Midbrain (tissue), 1 donor: ENCODE measurements at places on chromosomes 12 and 14.
A peak's percentile ranks its signal among the peaks of the same experiment; 100 is the strongest.

DNA sequence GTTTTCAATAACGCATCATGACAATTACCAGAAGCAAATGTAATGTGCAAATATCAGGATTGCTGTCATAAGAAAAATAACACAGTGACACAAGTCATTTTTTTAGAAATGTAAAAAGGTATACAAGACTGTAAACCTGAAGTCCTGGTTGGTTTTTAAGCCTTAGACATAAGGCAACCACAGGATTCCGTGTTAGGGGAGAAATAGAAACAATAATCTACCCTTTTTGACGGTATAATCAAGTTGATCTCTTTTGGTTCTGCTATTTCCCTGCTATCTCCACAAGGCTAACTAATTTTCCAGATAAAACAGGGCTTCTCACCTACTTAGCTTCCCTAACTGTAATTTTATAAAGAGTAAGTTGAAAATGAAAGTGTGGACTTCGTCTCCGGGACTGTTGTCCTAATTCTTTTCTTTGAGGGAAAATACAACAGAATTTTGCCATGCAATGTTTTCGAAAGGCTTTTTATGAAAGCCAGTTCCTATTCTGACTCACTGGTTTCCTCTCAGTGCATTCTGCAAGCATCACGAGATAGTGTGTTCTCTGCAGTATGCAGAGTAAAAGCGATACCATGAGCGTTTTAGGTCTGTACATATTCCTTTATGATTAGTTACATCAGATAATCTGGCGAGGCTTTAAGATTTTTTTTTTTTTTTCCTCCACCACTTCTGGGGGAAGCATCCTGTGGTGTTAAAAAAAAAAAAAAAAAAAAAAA, 10.6 kb downstream of the MYO1H start:
- DNase-seq, result no peak

GRCh38 chr14:64801800-64802199, 77.9 kb downstream of the SPTB start:
- DNase-seq, result peak; percentile 10

DNA sequence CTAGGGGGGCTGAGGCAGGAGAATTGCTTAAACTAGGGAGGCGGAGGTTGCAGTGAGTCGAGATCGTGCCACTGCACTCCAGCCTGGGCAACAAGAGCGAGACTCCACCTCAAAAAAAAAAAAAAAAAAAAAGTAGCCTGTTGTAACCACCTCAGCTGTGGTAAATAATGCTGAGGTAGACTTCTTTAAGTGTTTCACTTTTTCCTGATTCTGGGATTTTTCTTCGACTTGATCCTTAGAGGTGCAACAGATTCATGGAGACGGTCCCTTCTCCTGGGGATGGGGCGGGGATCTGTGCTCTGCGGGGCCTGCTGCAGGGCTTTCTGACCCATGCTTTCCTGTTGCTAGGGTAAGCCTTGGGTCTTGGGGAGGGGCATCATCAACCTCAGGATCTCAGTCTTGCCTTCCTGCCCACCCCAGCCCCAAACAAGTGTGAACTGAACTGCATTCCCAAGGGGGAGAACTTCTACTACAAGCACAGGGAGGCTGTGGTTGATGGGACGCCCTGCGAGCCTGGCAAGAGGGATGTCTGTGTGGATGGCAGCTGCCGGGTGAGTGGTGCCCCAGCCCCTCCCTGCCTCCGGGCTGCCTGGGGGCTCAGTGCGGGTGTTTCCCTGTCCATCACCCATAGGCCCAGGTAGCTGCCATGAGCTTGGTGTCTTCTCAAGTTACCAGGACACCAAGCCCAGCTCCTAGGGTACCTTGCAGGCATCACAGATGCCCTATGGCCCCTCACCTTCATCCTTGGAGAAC, 12.4 kb downstream of the PAPLN start:
- no peak for DNase-seq

- peak; percentile 10 for DNase-seq
These were observed 43.3 kb upstream of the DHRS4 start for GRCh38 chr14:23910101-23910875.

DNA sequence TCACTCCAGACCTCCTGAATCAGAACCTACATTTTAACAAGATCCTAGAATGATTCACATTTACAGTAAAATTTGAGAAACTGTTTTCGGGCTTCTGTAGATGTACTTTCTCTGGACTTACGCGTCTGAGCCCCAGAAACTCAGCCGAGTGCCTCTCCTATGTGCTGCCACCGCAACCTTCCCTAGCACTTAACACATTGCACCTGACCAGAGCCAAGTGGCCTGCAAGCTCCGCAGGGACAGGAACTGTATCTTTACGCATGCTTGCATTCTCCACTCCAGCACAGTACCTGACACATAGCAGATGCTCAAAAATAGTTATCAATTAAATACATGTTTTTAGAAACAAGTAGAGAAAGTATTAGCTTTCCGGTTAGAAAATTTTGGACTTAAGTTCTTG, 1.2 kb downstream of the SMCO2 start:
- DNase-seq, result no peak

GRCh38 chr12:126362493-126362892, 1297.3 kb downstream of the AACS start:
- no peak for DNase-seq

- DNase-seq, result no peak
These were observed 611.2 kb downstream of the RPS29 start for GRCh38 chr14:48974994-48975393.

- no peak for DNase-seq
These were observed 85.1 kb upstream of the AMIGO2 start for GRCh38 chr12:47164724-47165439.

DNA sequence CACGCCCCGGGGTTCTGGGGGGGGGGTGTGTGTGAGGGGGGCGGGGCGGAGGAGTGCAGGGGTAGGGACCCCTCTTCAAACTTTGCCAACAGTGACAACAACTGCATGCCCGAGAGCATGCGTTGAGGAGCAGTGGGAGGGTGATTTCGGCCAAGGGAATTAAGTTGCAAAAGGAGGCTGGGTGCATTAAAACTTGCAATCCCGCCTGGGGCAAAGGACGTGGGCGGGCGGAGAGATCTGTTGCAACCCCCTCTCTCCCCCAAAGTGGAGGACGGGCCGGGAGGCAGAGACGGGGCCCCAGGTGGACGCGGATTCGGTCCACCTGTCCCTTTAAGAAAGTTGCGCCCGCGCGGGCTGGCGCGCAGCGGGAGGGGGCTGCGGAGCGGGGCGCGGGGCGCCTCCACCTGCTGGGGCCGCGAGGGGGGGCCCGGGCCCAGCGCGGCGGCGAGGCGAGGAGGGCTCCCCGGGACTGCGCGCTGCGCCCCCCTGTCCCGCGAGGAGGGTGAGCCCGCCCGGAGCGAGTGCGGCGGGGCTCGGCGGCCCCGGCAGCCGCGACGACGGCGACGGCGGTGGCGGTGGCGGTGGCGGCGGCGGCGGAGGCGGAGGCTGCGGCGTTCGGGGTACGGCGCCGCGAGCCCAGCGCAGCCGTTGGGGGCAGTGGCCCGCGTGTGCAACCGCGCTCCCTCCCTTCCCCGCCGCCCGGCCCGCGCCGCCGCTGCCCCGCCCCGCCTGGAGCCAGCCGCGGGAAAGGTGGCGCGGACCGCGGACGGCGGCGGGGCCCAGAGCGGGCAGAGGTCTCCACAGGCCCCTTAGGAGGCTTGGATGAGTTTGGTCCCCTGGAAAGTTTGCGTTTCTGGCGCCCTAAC, 530 bp upstream of the FOXN4 start:
- no peak for DNase-seq

GRCh38 chr12:8779862-8780261, 42.6 kb upstream of the A2ML1 start:
- no peak for DNase-seq

GRCh38 chr14:83867566-83868225, 1662.2 kb upstream of the FLRT2 start:
- no peak for DNase-seq

DNA sequence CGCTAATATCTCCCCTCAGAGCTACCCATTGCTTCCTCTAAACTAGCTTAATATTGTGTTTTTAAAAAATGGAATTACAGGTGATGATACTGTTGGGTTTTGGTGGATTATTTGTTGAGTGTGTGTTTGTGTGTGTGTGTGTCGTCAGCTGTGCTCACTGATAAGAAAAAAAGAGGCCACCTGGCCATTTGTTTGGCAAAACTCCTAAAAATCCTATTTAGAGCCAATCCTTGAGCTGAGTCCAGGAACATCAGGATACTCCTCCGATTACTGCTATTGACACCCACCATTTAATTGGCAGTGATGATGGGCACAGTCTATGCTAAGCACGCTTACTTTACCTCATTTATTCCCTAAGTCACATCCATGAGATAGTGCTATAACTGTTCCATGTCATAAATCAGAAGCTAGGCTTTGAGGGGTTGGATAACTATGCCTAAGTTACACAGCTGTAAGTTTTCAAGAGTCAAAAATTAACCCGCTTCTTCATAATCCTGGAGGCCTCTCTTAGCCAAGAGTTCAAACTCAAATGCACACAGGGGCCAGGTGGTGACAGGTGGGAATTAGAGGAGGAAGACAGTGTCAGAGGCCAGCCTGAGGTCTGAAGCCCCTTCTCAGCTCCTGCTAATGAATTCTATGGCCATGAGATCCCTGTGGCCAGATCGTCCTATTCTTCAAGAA, 1026.6 kb upstream of the TMEM132C start:
- no peak for DNase-seq

DNA sequence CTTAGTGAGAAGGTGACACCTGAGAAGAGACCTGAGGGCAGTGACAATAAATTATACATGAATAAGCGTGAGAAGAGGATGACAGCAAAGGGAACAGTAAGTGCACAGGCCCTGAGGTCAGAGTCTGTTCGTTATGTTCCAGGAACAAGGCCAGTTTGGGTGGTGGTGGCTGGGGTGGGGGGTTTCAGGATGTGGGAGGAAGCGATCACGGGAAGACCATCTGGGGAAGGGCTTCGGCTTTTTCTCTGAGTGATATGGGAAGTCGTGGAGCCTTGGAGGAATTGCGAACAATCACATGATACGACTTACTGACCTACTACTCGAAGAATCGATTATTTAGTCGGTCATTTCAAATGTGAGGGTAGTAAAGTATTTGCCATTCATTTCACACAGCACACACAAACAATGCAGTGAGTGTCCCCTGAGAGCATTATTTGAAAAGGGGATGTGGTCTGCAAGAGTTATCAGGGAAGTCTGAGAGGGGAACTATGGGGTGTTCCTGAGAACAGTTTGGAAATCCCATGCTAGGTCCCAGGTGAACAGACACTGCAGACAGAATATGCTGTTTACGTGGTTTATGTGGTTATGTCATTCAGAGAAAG, 94.7 kb downstream of the SLC38A1 start:
- no peak for DNase-seq
